ENCODE measurements at places on chromosomes 7 and 10.

DNA sequence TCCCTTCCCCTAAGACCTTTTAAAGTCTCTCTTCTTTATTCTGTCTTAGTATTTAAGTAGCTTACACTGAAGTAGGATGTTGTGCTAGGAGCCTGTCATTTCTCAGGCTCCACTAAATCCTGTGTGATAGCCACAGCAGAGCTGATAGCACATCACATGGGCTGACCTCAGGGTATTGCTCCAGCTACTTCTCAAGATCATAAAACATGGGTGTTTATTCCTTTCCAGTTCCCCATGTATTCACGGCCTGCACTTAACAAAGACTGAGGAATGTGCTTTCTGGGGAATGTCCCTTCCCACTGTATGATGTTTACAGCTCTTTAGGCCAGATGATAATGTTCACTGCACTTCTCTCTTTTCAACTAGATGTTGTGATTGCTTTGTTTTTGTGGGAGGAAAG lies 1086.8 kb downstream of the KCNMA1 start:
- DNase-seq, result no peak

- DNase-seq, result no peak
These were observed 4.7 kb upstream of the SLC18A3 start for GRCh38 chr10:49605216-49605938.

- no peak for DNase-seq
These were observed 757.0 kb upstream of the GALNT17 start for GRCh38 chr7:70374772-70375533.

- no peak for DNase-seq
These were observed 32.2 kb upstream of the ZNF716 start for GRCh38 chr7:57417736-57418135.

- no peak for DNase-seq
These were observed 47.0 kb upstream of the FIGNL1 start for GRCh38 chr7:50497068-50497642.
